ENCODE measurements at places on chromosomes 2 and 18. TPM values are rescaled to one million over a fixed set of nuclear protein-coding genes. Genes with fewer than 3 reads are reported as not detected.

DNA sequence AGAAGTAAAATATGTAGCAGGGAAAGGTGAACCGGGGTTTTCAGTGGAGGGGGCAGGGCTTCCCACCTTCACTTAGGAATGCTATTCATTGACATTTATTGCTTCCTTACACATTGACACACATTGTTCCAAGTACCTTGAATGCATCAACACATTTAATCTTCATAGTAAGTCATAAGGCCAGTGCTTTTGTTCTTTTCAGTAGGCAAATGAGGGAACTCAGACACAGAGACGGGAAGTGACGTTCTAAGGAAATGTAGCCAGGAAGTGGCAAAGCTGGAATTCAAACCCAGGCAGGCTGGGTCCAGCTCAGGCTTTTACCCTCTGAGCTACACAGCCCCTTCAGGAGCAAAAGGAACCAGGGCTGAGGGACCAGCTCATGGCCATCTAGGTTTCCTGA is 20.7 kb downstream of the BMP10 start:
- no peak for DNase-seq

GRCh38 chr2:158932131-158932645 is 36.3 kb upstream of the TANC1 start:
- no peak for DNase-seq

DNA sequence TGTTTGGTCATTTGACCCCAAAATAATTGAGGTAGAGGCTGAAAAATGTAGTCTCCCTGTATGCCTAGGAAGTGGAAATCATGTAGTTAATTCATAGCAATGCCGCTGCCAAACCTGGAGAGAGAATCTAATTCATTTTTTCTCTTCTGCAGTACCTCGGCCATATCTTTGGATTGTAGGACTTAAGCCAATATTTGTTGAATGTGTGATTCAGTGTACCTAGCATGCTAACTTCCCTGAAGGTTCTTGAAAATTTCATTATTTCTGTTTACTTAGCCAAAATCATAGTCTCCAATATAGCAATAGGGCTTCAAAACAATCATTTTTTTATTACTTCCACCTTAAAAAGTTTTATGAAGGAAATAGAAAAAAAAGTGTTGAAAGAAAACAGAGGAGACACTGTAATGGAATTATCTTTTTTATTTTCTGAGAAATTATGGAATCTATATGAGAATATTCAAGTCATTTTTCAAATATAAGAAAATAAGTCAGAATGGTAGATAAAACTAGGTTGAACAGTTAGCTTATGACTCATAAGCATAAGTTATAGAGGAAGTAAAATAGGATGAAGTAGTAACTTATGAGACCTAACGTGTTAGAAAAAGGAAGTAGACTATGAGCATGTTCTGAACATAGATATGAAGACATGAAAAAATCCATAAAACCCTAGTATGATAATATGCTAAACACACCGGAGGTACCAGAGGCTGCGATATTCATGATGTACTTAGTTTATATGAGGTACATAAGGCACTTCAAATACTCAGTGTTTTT is 35.2 kb upstream of the CDH19 start:
- DNase-seq: no peak

DNA sequence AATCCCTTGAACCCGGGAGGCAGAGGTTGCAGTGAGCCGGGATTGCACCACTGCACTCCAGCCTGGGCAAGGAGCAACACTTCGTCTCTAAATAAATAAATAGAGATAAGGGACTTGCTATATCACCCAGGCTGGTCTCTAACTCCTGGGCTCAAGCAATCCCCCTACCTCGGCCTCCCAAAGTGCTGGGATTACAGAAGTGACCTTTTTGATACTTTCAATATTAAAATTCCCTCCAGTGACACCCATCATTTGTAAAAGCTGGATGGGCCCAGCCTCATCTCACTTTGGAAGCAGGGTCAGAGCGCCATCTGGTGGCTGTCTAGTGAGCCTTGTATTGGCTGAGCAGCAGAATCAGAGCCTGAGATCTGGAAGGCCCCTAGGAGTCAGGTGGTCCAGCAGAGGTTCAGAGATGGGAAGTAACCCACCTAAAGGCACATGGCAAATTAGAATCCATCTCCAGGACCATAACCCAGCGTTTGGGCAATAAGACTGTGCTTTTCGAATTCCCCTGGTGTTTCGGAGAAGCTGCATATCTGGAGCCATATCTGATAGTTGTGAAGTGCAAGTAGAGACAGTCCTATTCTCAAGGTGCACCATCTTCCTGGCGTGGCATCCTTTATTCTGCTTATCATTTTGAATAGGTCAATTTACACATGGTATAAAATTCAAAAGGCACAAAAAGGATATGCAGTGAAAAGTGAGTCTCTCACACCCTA is 18.3 kb upstream of the SLC35F6 start:
- peak; percentile 70 for DNase-seq

Gene ATP5F1A
- polyA plus RNA-seq: 429 TPM

Gene ARHGAP15
- 107 TPM for polyA plus RNA-seq

Data from immature natural killer cell (primary cell).